ENCODE measurements at places on chromosomes 16 and 17.
A peak's percentile ranks its signal among the peaks of the same experiment; 100 is the strongest.

GRCh38 chr16:58425756-58426494 is 33.7 kb downstream of the GINS3 start:
- no peak for DNase-seq

DNA sequence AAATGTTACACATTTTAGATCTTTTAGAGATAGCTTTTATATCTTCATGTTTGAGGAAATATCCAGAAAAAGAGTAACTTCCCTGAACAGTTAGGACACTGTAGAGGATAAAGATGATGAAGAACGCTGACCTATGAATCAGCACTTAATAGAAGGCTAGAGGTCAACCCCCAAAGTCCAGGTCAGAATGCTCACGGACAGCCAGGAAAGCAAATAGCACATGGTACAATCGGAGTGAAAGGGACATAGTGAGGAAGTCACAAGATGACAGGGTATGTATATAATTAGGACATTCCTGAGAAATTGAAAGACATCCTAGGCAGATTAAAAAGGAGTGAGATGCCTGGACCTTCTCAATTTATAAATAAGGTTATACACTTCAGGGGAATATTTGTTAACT is 55.1 kb upstream of the CNTNAP4 start:
- DNase-seq = no peak

- DNase-seq = no peak
Measured at GRCh38 chr17:10264051-10264450, 65.6 kb upstream of the GAS7 start.

DNA sequence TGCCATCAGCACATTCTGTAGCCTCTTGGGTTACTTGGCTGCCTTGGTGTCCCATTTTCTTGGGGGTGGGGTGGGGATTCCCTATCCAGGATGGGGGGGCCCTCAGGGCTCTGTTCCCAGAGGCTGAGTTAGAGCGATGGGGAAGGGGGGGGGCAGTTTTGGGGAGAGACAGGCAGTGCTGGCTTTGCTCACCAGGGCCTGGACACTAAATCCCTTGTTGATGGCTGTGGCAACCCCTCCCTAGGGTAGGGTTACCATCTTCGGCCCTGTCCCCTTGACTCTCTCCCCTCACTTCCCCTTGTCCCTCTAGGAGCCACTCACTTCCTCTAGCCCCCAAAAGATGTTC is 660 bp upstream of the ATP2A1 start:
- DNase-seq = no peak

GRCh38 chr17:16261049-16261448 is 44.0 kb downstream of the PIGL start:
- DNase-seq = no peak

DNA sequence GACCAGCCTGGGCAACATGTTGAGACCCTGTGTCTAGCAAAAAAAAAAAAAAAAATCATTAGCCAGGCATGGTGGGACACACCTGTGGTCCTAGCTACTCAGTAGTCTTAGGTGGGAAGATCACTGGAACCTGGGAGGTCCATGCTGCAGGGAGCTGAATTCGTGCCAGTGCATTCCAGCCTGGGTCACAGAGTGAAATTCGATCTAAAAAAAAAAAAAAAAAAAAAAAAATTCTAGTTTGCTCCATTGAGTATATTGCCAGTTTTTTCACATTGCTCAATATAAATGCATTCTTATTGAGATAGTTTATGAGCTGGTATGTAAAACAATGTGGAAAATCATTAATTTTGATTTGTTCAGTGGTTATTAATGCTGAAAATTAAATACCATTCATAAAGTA is 52.0 kb downstream of the ABHD15 start:
- DNase-seq = no peak

DNA sequence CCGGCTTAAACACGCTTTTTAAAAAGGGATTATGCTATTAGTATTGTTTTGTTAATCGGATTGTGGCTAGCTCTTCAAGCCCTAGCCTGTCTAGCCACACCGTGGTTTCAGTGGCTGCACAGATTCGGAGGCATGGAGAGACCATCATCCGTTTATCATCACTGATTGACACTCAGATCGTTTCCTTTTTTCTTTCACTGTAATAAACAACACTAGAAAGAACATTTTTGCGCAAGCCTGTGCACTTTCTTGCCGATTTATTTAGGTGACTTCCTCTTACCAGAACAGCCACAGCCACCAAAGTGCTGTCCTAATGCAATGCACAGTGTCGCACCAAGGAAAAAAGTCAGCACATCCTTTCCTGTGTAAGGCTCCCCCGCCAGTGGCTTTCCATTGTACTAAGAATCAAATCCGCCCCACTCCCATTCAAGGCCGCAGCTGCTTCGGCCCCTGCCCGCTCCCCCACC is 78.2 kb downstream of the CRISPLD2 start:
- no peak for DNase-seq

DNA sequence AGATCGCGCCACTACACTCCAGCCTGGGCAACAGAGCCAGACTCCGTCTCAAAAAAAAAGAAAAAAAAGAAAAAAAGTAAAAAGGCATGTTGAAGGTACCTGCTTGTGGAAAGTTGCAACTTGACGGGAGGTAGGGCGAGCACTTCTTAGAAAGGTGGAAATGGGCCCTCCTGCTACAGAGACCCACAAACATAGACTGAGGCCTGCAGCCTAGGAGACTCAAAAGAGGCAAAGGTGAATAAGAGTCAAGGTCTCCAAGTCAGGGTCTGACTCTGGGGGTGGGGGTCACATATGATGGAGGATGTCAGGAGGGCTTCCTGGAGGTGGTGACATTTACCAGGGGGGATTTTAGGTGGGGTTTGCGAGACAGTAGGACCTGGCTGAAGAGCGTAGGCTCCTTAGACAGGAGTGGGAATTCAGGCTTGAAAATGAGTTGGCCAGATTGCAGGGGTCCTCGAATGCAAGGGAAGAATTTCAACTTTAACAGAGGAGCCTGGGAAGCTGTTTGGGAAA is 303.0 kb downstream of the SEC14L1 start:
- no peak for DNase-seq

DNA sequence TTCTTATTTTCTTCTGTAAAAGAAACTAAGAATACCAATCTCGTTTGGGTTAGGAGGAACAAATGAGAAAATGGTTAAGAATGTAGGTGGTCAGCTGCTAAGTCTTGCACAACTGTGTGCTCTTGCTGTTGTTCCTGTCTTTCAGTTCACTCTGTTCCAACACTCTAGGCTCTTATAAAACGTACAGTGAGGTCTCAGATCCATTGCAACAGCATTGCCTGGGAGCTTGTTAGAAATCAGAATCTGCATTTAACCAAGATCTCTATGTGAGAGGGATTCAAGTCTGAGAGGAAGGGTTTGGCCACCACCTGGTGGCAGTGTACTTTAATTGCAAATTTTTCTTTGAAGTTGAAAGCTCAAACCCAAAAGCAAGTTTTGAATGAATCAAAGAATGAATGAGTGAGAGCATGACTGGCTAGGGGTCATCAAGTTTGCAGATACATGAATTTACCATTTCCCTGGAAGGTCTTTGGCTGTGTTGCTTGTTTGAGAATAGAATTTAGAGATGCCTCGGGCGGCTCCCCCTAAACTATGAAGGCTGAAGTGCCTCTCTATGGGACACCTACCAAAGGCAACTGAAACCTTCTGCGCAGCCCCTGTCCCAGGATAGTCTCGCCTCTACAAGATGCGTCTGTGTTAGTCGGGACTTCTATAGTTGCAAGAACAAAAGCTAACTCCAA is 2.5 kb downstream of the ALOX15B start:
- no peak for DNase-seq

- DNase-seq = no peak
Measured at GRCh38 chr16:57023541-57024249, 34.3 kb downstream of the NLRC5 start.

DNA sequence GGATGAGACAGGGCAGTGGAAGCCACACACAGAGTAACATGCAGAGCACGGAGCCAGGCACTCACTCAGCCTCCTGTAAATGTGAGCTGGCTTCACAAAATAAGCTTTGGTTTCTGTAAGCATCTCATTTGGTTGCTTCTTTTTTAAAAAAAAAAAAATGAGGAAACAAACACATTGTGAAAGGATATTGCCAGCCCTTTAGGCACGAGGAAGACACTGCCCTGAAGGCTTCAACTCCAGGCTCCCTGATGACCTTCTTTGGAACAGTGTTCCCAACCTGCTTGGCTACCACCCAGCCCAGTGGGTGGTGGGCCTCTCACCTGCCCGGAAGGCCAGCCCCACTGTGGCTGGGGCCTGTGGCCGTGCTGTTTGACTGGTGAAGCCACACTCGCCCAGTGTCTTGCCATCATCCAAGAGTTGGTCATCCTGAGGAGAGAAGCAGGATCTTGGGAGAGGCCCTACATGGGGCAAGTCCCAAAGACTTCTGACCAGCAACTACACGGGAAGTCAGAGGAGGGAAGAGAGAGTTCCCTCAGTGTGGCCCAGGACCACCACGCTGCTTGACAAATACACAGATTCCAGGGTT is 1.9 kb downstream of the ELOB start:
- DNase-seq = no peak

DNA sequence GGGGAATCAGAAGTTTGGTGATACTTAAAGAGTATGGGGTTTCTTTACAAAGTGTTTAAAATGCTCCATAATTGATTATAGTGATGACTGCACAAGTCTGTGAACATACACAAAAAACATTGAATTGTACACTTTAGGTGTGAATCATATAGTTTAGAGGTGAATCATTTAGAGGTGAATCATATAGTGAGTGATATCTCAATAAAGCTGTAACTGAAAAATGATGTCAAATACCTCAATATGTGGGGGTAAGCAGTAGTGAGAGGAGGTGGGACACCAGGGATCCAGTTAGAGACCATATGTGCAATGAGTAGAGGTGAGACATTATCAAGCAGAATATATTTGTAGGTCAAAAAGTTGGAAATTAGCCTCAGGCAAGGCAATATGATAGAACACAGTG is 264.5 kb downstream of the PMP22 start:
- DNase-seq = no peak

DNA sequence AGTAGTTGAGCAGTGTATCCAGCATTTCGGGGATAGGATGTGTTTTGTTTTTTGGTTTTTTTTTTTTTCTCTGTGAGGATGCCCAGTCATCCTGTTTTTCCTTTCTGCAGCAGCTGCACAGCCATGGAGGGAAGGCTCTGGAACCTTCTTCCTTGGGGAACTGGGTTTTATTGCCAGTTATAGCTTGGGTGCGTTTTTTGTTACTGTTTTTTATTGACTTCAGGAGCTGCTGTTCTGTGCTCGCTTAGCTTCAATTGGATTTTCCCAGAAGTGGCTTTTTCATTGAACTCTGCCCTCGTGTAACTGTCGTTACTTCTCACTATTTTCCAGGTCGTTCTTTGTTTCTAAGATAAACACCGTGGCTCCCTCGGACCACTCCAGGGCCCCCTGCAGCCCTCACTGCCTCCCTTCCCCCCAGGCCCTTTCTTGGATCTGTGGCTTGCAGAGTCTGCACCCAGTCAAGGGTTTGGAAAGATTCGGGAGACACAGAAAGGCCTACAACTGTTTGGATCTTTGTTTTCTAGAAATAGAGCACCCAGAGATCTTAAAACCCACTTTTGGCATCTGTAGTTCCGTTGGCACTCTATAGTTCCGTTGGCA is 119.7 kb upstream of the CACNG5 start:
- DNase-seq = no peak

GRCh38 chr17:3688027-3688553 is 7.9 kb downstream of the P2RX5 start:
- DNase-seq = no peak

- DNase-seq = no peak
Measured at GRCh38 chr16:69307856-69308255, 3.3 kb upstream of the VPS4A start.

DNA sequence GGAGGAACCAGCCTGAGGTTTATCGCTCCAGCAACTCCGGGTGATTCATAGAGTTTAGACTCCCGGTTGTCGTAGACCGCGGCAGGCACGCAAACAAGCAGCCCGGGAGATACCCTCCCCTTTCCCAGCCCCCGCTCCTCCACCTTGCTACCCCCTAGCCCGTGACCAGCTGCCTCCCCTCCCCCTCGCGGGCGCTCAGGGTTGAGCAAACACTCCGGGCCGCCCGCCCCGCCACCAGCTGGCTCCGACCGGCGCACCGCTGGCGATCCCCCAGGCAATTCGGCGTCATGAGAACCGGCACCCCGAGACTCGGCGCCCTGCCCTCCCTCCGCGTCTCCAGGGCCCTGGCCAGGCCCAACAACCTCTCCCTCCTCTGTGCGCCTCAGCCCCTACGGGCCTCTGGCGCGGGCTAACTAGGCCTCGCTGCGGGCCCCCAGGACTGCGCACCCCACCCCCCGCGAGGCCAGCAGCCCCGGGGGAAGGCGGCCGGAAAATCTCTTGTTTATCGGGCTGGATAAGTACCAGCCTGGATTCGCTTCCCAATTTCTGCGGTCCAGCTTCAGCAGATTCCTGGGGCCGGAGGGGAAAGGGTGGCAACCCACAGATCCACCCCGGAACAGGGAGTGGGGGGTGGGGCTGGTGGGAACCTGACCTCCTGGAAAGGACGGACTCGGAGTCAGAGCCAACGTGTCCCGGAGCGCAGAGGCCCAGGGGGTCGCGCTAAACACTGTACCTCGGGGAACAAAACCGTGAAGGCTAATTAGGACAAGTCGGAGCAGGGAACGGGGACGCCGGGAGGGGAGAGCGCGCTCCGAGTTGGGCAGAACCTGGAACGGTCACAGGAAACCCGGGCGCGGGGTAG is 951 bp upstream of the GPRC5C start:
- DNase-seq = peak; percentile 30

DNA sequence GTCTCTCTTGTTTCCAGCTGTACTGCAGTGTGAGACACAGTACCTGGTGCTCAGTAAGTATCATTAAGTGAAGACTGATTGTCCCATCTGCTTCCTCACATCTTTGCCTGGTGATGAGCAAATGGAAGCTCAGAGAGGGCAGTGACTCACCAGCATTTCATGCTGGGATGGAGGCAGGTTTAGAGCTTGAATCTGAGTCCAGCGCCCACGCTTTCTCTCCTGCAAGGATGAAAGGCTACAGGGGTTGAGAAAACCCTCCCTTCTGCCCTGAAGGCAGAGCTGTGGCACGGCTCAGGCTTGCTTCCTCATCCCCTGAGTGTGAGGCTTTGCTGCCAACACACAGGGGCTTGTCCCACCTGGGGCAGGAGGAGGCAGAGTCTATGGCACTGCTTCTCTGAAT is 1.5 kb upstream of the RNF112 start:
- peak; percentile 52 for DNase-seq

DNA sequence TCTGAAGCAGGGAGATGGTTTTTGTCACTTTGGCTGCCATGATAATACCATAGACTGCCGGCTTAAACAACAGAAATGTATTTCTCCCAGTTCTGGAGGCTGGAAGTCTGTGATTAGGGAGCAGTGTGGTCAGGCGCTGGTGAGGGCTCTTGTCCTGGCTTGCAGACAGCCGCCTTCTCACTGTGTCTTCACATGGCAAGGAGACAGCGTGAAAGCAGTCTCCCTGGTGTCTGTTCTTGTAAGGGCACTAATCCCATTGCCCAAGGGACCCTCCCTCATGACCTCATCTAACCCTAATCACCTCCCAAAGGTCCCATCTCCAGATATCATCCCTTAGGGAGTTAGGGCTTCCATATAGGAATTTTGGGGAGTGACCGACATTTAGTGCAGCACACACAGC is 167.0 kb downstream of the ENGASE start:
- no peak for DNase-seq

DNA sequence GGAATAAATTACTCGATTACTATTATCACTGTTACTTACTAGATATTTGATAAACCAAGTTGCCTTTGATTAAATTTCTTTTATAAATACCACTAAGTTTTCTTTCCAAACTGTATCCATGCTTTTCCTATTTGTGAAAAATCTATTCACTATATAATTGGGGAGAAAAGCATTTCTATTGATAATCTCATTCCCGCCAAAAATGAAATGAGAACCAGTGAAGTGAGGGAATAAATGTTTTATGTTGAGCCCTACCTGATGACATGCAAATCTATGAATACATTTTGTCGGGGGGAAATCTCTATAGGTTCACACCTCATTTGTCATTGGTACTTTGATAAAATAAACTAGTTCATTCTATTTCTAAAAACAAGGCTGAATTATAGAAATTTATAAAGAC is 15.7 kb downstream of the BRIP1 start:
- DNase-seq = no peak
